PC-9 (cell line): ENCODE measurements at places on chromosomes 1 and 21. TPM values are rescaled to one million over a fixed set of nuclear protein-coding genes. Genes with fewer than 3 reads are reported as not detected.

DNA sequence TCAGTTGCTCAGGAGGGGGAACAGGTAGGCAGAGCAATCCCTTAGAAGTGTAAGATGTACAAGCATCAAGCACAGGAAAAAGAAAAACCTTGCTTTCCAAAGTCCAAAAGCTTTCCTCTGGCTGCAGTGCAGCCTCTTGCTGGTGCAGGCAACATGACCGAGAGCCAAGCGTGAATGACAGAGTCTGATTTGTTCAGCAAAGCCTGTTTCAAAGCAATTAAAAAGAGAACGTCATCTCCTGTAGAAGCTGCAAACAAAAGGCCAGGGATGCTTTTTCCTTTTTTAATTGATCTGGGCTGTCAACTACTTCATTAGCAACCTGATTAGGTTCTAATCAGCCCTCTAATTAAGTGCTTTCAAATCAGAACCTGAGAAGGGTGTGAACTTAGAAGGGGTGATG lies 38.2 kb upstream of the PLA2G2C start:
- no peak for DNase-seq

DNA sequence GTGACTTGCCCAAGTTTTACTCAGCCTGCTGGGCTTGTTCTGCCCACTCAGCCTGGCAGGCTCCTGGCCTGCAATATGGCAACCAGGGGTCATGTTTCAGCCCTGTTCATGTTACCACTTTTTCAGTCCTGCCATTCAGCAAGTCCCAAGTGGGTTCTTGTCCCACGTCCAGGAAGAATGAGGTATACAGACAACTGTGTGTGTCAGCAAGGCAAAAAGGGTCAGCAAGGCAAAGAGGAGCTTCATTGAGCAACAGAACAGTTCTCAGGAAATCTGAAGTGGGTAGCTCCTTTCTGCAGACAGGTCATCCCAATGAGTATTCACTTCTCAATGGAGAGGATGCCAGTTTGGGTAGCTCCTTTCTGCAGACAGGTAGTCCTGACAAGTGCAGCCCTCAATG lies 1233.3 kb upstream of the B3GALT2 start:
- no peak for DNase-seq

DNA sequence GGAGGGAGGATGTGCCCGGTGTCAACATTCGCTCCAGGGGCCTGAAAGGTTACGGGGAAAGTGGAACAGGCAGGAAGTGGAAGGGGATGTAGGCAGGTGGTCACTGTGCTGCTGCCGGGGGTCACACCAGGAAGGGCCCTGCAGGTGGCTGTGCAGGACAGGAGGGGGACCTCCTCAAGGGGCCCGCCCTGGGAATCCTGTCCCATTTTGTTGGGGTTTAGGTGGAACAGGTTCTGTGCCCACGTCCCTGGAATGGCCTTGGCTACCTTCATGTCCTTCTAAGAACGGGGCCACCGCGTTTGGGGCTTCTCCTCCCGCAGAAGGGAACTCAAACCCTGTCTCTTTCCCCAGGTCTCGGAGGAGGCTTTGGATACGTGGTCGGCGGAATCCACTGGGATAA lies 11.9 kb downstream of the SLC45A1 start:
- no peak for DNase-seq

GRCh38 chr1:43304771-43305300 lies 4.1 kb downstream of the TIE1 start:
- no peak for DNase-seq

DNA sequence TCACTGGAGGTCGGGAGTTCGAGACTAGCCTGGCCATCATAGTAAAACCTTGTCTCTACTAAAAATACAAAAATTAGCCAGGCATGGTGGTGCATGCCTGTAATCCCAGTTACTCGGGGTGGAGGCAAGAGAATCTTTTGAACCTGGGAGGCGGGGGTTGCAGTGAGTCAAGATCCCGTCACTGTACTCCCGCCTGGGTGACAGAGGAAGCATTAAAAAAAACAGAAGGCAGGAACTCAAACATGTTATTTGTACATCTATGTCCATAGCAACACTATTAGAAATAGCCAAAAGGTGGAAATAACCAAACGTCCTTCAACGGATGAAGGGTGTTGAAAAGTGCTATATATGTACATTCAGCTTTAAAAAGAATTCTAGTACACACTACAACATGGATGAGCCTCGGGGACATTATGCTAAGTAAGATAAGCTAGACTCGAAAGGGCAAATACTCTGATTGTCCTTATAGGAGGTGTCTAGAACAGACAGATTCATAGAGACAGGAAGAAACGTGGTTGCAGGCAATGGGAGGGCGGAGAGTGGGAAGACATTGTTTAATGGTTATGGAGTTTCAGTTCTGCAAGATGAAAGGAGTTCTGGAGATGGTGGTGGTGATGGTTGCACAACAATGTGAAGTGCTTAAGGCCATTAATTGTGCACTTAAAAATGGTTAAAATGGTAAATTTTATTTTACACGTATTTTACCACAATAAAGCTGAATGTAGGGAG lies 19.2 kb downstream of the NLRP3 start:
- no peak for DNase-seq

- DNase-seq: no peak
These were observed 17.1 kb upstream of the PRRC2C start for GRCh38 chr1:171468120-171468750.

GRCh38 chr1:74712881-74713280 lies 20.0 kb downstream of the CRYZ start:
- no peak for DNase-seq

DNA sequence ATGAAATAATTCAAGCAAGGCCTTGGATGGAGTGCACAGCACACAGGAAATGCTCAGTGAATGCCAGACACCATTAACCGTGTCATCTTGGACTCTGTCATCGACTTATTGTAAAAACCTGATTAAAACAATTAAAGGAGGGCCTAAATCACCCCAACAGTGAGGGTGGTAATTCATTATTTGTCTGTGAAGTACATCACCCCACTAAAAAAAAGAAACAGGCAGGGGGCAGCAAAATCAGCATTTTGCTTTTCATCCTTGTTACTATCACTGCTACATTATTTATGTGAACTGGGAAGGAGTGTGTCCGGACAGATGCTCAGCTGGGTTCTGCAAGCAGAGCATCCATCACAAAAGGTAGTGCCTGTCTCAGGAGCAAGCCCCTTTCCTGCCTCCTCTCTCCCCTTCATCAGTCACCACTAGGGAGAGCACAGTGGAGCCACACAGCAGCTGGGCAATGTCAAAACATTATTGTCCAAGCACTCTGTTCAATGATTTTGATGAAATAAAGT lies 98.5 kb downstream of the RERE start:
- DNase-seq: no peak

- peak; percentile 98 for DNase-seq
These were observed 114.2 kb upstream of the IPO9 start for GRCh38 chr1:201714542-201715329.

- no peak for DNase-seq
These were observed 55.0 kb upstream of the PSMG1 start for GRCh38 chr21:39238275-39238674.

DNA sequence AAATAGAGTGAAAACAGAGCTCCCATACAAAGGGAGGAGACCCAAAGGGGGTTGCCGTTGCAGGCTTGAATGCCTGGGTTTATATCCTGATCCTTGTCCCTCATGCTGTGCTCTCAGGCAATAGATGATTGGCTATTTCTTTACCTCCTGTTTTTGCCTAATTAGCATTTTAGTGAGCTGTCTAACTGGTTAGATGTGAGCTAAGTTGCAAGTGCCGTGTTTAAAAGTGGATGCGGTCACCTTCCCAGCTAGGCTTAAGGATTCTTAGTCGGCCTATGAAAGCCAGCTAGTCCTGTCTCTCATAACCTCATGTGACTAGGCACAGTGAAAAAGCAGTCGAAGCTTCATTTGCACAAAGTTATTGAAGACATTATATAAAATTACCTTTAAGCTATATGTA lies 356.7 kb upstream of the TMPRSS15 start:
- DNase-seq: no peak

DNA sequence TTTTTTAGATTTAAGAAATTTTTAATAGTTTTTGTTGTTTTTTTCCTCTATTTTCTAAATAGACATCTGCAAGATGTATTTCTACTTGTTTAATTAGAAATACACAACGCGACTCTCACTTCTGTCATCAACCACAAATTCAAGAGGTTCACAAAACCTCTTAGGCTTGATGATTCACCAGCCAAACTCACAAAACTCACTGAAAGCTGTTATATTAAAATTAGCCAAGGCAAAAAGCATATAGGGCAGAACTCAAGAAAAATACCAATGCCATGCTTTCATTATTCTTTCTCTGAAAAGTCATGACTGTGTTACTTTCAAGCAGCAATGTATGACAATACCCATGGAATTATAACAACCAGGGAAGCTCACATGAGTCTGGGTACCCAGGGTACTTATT lies 487.0 kb upstream of the RGS18 start:
- no peak for DNase-seq

DNA sequence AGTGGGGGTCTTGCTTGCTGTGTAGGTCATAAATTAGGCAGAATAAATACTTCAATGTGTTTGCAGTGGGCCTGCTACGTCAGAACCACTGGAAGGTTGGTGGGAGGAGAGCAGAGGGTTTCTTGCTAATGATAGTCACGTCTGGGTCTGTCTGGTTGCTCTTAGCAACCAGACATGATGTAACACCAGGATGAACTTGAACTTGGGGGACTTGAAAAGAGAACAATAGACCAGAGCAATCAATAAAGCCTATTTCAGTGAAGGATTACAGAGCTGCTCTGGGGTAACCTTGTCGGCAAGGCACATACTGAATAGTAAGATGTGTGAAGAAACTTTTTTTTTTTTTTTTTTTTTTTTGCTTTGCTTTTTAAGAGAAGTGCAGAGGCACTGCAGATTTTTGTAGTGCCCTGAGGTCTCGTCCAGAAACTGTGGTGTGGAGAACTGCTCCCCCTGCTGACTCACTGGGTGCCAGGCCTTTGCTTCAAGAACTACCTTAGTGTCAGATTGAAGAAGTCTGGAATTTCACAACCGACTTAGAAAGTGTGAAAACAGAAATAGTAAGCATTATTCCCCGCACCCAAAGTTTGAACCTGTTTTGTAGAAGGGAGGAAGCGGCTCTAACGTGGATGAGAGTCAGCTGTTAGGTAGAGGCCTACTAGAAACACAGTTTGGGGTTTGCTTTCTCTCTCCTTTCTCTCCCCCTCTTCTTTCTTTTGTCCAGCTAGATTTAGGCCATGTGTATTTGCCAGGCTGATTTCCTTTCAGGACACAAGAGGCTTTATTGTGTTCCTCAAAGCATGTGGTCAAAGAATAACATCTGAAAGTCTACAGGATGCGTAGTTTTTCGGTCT lies 271.6 kb downstream of the TM2D1 start:
- peak; percentile 82 for DNase-seq

GRCh38 chr1:212228076-212228475 lies 57.1 kb upstream of the PPP2R5A start:
- DNase-seq: no peak

DNA sequence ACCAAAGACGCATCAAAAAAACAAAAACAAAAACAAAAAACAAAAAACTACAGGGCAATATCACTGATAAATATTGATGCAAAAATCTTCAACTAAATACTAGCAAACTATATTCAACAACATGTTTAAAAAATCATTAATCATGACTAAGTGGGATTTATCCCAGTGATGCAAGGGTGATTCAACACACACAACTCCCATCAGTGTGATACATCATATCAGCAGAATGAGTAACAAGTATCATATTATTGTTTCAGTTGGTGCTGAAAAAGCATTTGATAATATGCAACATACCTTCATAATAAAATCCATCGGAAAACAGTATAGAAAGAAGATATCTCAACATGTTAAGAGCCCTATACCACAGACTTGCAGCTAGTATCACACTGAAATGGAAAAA lies 953.0 kb downstream of the AMY1C start:
- no peak for DNase-seq

GRCh38 chr21:39051588-39051949 lies 131.7 kb downstream of the PSMG1 start:
- DNase-seq: no peak

- DNase-seq: peak; percentile 52
These were observed 5.8 kb downstream of the KISS1 start for GRCh38 chr1:204190212-204191211.

DNA sequence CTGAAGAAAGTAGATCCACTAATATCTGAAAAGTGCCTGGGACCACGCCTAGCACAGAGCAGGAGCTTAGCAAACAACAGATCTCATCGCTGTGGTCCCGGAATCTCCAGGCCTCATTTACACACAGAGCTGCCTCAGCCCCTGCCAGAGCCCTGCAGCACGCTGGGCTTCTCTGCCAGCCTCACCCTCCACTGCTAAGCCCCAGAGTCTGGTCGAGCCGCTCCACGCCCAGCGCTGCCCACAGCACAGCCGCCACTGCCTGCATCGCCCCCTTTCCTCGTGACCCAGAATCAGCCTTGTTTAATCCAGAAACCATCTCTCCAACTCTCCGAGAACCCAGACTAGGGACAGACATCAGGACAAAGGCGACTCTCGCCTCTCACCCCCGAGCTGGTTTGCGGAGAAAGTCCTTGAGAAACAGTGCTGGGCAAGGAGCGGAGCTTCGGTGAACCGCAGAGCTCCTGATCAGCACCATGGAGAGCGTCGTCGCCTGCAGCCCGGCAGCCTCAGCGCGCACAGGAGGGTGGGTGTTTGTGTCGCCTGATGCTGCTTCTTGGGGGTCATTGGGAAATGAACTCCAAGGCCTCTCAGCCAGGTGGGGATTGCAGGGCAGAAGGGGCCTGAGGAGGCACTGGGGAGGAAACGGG lies 145.1 kb downstream of the NPHP4 start:
- DNase-seq: no peak

DNA sequence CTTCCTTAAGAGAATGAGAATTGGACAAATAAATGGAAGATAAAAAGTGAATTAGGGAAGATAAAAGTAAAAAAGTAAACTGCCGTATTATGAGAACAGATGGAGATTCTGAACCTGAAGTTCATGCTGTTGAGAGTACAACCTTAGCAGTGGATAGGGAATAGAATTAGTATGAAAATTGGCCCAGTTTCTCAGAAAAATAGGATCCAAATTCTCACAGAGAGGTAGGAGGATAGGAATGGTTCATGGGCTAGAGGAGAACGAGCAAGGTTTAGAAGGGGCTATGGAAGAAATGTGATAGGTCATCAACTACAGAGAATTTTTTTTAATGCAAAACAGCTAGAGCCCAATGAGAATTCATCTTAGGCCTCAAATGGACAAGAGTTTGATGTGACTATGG lies 42.3 kb downstream of the COL24A1 start:
- no peak for DNase-seq

The NBPF4 gene
- total RNA-seq: 0.68 and 0.70 TPM in 2 replicates

The KRTAP21-2 gene
- not detected in 2 replicates for total RNA-seq

The F13B gene
- total RNA-seq: not detected in 2 replicates

The OR2T27 gene
- not detected in 2 replicates for total RNA-seq

The FHAD1 gene
- total RNA-seq: 6.9 and 8.2 TPM in 2 replicates

The ALX3 gene
- not detected in 2 replicates for total RNA-seq

The CCDC27 gene
- not detected in 2 replicates for total RNA-seq

The FCER1A gene
- not detected in 2 replicates for total RNA-seq

The C1orf116 gene
- total RNA-seq: 30.2 and 36.7 TPM in 2 replicates

The TMEM82 gene
- not detected in 2 replicates for total RNA-seq

The RASAL2 gene
- total RNA-seq: 47.8 and 54.1 TPM in 2 replicates

The CR1L gene
- total RNA-seq: not detected in 2 replicates

The PHGDH gene
- total RNA-seq: 373 and 569 TPM in 2 replicates

The SFT2D2 gene
- 54.4 and 66.8 TPM in 2 replicates for total RNA-seq

The QSOX1 gene
- total RNA-seq: 226 and 263 TPM in 2 replicates

The KRTAP11-1 gene
- total RNA-seq: not detected in 2 replicates

The LPAR3 gene
- total RNA-seq: not detected in 2 replicates

The VASH2 gene
- 0.55 TPM in 1 of 2 replicates, not detected in the other for total RNA-seq
